Stimulated activated CD4-positive, alpha-beta T cell treated with anti-CD3 and anti-CD28 coated beads, TNF-alpha, amount 100 ng/mL, for 1 hour (primary cell): ENCODE measurements at places on chromosomes 4 and X.

DNA sequence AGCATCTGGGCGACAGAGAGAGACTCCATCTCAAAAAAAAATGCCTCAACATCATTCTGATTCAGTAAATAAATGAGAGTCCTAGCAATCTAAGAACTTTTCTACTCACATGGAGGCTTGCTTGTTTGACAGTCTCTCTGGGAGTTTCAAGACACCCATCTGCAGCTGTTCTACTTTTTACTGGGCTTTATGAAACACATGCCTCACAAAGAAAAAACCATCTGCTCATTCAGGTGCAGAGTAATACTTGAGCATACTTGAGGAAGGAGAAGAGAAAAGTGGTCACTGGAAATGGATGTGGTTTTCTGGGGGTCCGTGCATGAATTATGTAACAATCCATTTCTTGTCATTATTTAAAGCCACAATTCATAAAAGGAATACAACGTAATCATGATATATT lies 87.1 kb upstream of the DDX53 start:
- no peak for DNase-seq

DNA sequence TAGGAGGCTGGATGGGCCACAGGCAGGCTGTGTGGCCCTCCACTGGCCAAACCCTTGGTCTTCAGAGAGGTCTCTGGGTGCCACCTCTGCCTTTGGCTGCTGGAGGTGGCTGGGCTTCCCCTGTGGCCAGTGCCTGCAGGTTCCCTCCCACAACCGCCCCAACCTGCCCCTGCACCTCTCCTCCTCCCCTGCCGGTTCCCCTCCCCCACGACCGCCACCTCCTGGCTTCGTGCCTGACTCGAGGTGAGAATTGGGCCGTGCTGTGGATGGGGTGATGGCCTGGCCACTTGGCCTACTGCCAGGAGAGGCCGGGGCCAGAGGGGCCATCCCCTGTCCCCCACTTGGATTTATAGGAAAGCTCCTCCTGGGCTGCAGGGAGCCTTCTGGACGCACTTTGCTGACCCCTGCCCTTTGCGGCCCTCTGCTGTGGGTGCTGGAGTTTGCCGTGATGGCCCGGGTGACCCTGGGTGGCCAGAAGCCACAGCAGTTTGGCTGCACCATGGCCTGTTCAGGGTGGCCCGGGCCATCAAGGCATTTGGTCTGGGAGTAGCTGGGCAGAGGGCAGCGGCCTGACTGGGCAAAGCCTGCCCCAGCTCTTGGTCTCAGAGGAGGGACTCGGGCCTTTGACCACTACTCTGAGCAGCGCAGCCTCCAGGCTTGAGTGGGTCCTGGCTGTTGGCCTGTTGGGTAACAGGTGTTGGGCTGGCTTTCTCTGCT lies 3.8 kb downstream of the NAT8L start:
- DNase-seq, result no peak

DNA sequence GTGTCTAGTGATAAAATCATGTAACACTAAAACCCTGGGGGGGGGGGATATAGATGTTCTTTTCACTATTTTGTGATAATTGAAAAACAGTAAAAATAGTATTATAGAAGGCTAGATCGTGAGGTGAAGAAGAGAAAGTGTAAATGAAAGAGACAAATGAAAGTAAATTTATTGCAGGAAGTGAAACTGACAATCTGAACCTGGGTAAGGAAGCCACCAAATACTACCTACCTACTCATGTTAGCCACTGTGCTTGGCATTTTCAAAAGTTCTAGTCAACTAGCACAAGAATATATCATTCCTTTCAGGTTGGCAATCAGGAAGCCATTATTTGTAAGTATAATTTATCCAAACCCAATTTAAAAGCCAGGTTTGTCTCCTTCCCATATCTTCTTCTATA lies 1366.1 kb downstream of the FAM133A start:
- DNase-seq, result no peak

GRCh38 chrX:102934624-102935023 lies 2.4 kb upstream of the RAB40AL start:
- DNase-seq, result peak; percentile 3

DNA sequence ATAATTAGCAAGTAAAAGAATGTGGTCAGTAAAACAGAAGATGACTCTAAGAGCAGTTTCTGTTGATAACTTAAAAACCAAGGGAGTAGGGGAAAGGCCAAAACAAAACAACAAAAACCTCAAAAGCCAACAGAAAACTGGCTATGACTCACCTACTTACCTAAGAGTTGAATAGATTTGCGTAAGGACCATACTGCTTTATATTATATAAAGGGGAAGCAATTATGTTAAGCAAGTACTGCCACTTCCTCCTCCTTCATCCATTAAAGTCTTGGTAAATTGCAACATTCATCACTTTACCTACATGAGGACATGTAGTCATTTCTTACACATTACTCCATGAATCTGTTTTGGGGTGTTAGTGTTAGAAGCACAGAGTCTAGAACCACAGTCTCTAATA lies 85.9 kb upstream of the FAM47A start:
- no peak for DNase-seq
